ENCODE measurements at places on chromosomes 16 and 17.

GRCh38 chr17:78300962-78301820, 58.7 kb downstream of the SOCS3 start:
- no peak for DNase-seq

DNA sequence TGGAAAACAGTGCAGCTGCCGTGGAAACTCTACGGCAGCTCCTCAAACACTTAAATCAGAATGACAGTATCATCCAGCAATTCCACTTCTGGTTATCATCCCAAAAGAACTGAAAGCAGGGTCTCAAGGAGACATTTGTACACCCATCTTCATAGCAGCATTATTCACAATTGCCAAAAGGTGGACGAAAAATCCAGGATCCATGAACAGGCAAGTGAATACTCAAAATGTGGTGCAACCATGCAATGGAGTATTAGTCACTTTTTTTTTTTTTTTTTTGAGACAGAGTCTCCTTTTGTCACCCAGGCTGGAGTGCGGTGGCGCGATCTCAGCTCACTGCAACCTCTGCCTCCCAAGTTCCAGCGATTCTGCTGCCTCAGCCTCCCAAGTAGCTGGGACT, 10.6 kb upstream of the AATK start:
- DNase-seq = no peak

DNA sequence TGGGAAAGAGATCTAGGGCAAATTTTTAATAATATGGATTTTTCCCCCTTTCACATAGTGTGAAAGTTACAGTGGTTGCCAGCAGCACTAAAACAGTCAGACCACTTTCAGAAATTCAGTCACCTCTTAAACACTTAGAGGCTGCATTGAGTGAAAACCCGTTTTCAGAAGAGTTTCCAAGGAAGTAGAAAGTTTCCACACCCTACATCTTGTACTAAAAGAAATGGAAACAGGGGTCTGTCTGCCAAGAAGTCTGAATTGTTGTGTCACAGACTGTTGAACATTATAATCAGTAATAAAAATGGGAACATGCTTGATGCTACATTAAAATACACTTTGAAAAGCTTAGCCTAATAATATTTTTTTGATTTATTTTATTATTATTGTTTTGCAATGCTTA, 278.9 kb upstream of the KCNJ16 start:
- DNase-seq = no peak

- DNase-seq = no peak
These were observed 880 bp downstream of the SARM1 start for GRCh38 chr17:28372203-28372944.

DNA sequence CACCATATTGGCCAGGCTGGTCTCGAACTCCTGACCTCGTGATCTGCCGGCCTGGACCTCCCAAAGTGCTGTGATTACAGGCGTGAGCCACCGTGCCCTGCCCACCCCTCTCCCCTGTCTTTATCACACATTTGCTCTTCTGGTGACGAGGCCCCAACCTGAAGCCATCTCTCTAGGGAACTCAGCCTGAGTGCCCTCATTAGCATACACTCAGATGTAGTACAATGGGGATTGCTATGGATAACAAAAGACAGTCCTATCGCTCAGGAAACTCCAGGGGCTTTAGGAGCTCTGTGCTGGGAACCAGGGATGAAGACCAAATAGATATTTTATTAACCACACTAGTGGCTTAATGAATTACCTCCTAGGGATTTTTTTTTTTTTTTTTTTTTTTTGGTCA, 100.7 kb downstream of the MARF1 start:
- DNase-seq = no peak

GRCh38 chr16:49461517-49461951, 87.9 kb downstream of the C16orf78 start:
- DNase-seq = no peak

DNA sequence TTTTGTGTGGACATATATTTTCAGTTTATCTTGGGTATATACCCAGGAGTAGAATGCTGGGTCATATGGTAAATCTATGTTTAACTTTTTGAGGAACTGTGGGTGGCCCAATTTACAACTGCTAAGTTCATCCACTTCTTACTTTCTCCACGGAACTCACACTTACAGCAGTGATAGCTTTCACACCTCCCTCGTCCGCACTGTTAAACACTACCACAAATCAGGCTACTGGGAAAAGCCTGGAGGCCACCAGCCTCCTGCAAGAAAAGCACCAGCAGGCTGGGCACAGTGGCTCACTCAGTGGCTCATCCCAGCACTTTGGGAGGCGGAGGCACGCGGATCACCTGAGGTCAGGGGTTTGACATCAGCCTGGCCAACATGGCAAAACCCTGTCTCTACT, 14.7 kb upstream of the ZG16 start:
- no peak for DNase-seq

GRCh38 chr17:72661116-72661944, 431.2 kb downstream of the SLC39A11 start:
- DNase-seq = no peak

- no peak for DNase-seq
These were observed 76.0 kb downstream of the METRNL start for GRCh38 chr17:83155128-83156121.

- DNase-seq = no peak
These were observed 88.8 kb downstream of the ZDHHC7 start for GRCh38 chr16:84922351-84923120.

DNA sequence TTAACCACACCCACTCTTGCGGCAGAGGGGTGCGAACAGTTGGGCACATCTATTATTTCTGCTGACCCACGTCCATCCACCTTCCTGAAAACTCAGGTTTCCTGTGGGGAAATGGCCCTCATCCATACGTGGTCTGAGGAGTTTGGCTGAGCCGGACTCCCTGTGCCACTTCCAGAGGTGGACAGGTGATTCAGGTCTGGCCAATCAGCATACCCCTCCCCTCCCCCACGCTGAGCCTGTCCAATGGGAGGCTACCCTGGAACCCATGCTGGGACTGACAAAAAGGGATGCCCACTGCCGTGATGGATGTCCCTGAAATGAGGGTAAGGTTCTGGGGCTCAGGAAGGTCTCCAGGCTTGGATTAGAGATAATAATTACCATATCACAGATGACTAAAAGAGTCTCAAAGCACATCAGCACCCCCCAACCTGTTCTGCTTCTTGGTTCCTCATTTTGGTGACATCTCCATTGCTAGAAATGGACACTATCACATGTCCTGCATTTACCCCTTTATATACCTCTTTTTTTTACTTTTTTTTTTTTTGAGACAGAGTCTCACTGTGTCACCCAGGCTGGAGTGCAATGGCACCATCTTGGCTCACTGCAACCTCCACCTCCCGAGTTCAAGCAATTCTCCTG, 5.3 kb upstream of the MAPK7 start:
- no peak for DNase-seq

DNA sequence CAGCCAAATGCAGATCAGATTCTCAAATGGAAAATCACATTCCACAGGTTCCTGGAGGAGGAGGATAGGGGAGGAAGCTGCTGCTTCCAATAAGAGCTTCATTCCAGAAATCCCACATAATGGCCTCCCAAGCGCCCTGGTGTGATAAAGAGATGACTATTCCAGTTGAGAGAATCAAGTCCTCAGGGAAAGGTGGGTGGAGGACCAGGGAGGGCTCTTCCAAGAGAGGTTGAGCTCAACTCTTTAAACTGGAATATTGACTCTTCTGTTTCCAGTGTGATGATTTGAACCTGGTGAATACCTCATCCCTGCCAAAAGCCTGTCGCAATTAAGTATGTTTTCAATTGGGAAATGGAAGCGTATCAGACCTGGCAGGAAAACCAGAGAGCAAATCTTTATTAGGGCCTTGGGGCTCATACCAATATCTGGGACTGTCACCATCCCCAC, 81.4 kb upstream of the DYNLRB2 start:
- no peak for DNase-seq
